ENCODE measurements at places on chromosomes 2 and 18.

- DNase-seq, result no peak
Measured at GRCh38 chr2:227614246-227614645, 394 bp downstream of the SCYGR3 start.

- DNase-seq, result no peak
Measured at GRCh38 chr2:23698116-23698693, 228.7 kb downstream of the ATAD2B start.

DNA sequence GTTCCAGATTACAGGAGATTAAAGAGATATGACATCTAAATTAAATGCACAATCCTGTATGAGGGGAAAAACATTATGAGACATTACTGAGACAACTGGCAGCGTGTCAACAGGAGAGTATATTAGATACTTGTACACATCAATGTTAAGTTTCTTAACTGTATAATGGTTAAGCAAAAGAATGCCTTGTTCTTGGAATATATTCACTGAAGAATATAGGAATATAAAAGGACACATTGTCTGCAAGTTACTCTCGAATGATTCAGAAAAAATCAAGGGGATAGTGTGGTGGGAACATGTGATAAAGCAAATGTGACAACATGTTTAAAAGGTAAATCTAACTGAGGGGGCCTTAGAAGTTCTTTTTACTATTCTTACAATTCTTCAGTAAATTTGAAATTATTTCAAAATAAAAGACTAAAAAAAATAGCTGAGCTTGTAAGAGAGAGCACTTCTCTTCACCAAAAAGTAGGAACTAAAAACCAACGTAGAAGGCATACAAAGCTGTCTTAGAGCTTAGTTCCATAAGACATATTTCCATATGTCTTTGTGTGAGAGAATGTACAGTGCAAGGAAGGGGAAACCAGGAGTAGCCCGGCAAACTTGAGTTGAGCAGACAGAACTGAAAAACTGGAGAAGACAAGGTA, 7.5 kb downstream of the WDPCP start:
- DNase-seq, result no peak

DNA sequence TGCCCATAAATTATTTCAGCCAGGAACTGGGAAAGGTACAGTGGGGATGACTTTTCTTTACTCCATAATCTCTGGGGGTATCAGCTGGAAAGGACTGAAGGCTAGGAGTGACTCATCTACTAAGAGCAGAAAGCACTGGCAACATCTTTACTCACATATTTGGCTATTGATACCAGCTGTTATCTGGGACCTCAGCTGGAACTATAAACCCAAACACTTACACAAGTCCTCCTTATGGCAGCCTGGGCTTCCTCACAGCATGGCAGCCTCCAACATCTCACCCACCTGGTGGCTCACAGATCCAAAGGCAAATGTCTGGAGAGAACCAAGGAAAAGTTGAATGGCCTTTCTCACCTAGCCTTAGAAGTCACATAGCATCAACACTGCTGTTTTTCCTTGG, 379.0 kb upstream of the RND3 start:
- no peak for DNase-seq

GRCh38 chr2:131093696-131094462, 619 bp upstream of the FAM168B start:
- no peak for DNase-seq

DNA sequence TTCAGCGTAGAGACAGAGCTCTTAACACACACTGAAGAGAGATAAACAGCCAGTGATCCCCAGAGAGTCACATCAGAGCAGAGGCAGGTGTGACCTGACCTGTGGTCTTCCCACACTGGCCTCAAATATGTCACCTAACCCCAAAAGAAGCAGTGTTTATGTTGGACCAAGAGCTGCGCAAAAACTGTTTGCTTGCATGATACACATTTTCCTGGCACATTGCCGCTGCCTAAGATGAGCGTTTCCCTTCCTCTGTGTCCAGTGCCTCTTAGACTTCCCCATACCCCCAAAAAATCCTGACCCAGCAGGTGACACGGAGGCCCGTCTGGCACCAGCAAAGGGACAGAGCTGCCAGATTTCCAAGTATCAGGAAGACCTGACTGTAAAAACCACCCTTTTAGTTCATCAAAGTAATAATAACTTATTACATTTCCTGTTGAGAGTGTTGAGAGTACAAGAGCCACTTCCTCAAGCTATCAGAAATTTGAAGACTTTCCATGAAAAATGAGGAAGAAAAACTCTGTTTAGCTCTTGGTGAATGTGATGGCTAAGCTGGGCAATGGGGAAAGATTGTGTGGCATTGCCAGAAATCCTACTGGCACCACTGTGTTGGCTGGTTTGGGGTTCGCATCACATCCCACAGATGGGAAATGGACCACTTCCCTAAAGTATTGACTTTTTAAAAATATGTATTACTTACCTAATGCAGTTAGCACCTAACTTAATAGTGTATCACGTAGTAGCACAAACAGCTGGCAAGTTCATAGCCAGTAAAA, 6.7 kb downstream of the TNFRSF11A start:
- DNase-seq, result no peak

DNA sequence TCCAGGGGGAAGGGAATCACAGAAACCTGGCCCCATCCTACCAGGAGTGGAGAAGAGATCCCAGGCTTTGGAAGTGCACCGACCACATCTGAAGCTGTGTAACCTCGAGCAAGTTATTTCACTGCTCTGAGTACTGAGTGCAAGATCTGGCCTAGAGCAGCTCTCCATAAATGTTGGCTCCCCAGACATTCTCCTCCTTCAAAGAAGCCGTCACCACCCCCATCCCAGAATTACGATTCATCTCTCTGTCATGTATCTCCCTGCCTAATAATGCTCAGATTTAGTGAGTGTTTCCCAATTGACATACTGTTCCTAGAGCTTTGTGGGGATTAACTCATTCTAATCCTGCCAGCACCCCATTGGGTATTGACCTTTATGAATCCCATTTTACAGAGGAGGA, 51.7 kb downstream of the TNS1 start:
- DNase-seq, result no peak

- no peak for DNase-seq
Measured at GRCh38 chr2:9174771-9175437, 31.7 kb upstream of the ASAP2 start.

GRCh38 chr2:69514406-69514805, 77.2 kb upstream of the NFU1 start:
- DNase-seq, result no peak

GRCh38 chr2:42424033-42424432, 63.0 kb upstream of the COX7A2L start:
- no peak for DNase-seq

Data from stimulated activated CD4-positive, alpha-beta T cell treated with anti-CD3 and anti-CD28 coated beads, Interleukin-15, amount 100 ng/mL, for 1 hour (primary cell).